ENCODE measurements at places on chromosomes 16 and 17.
A peak's percentile ranks its signal among the peaks of the same experiment; 100 is the strongest.

DNA sequence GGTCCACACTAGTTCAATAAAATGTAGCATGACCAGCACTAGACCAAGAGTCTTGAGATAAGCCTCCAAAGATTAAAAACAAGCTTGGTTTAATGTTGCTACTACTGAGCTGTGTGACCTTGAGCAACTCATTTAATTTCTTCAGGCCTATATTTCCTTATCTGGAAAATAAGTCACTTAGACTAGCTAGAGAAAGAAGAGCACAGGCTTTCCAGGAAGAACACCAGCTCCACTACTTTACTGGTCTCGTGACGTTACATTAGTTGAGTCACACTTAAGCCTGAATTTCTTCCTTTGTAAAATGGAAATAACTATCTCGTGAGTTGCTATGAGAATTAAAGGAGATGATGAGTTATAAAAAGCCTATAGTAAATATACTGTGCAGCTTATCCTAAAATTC is 5.4 kb downstream of the HELZ start:
- no peak for DNase-seq

DNA sequence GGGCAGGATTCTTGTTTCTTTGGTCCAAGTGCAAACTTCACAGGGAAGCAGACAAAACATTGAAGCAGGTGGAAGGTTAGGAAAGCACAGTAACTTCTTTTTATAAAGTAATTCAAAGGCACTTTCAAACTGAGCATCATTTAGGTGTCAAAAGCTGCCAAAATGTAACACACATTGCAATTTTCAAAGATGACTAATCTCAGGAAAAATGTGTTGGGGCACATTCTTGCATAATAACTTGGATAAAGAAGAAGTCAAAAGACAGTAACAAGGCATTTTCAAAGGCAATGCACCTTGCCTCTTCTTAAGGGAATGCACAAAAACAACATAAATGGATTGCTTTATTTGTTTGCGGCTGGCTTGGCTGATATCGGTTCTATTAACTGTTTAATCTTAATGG is 3.6 kb downstream of the KCNJ2 start:
- no peak for DNase-seq

- no peak for DNase-seq
These were observed 9.3 kb downstream of the PGAP3 start for GRCh38 chr17:39678340-39679116.

DNA sequence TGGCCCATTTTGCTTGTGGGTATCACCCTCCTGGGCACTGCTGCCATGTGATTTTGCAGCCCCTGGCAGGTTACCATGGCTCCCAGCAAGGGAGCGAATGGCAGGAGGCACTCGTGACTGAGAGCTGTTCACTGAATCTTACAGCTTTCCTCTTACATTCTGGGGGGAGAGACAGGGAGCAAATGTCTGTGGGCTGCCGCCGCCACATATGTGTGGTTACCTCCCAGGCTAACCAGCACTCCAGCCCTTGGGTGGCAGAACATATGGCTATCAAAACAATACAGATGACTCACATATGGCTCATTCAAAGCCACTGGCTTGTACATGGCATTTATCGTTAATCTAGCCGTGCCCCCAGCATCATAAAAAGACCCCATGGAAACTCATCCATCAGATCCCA is 19.8 kb downstream of the GTF3C1 start:
- no peak for DNase-seq

DNA sequence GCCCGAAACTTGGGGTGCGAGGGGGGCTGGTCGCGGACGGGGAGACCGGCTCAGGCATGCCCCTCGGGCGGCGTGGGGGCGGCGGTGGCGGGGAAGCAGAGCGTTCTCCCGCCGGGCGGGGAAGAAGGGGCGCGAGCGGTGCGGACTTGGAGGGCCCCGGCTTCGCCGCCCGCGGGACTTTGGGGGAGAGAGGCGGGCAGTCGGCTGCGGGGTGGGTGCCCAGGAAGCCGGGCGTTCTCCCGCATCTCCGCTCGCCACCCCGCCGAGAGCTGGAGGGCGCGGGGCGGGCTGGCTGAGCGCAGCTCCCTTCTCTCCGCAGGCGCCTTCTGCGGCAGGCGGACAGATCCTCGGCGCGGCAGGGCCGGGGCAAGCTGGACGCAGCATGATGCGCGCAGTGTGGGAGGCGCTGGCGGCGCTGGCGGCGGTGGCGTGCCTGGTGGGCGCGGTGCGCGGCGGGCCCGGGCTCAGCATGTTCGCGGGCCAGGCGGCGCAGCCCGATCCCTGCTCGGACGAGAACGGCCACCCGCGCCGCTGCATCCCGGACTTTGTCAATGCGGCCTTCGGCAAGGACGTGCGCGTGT is 772 bp downstream of the NTN1 start:
- DNase-seq = no peak

DNA sequence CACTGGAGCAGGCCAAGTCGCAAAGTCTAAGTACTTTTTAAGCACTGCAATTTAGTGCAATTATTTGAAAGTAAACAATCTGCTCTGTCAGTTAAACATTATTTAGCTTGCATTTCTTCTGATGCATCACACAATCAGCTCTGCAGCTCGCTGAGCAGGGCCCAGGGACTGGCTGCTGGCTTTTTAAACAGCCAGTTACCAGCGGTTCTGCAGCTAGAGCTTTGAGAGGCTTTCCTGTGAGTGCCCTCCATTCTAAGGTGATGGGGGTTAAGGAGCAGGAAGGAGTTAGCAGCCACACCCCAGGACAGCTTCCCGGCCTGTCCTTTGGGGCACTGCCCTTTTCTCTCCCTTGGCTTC is 154.3 kb downstream of the SALL1 start:
- DNase-seq = no peak

- no peak for DNase-seq
These were observed 78.9 kb upstream of the GNG13 start for GRCh38 chr16:879461-879861.

DNA sequence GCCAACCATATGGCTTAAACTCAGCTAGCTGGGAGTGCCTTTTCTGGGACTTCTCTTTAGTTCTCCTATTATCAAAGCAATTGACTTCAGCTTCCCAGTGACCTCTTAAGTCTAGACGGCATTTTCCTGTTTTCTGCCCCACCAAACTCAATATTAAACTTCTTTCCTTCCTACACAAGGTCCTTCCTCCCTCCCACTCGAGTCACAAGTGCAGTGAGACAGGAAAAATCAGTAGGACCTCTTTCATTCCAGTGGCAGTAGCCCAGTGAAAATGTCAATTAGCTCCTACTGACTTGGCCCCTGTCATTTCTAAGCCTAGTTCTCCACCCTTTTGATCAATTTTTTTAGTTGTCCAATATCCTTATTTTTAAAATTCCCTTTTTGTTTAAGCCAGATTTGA is 9.6 kb upstream of the NACA2 start:
- no peak for DNase-seq

- DNase-seq = no peak
These were observed 28.7 kb downstream of the ABR start for GRCh38 chr17:1150863-1151600.

- no peak for DNase-seq
These were observed 681 bp upstream of the MAPT start for GRCh38 chr17:45893725-45894021.

- DNase-seq = no peak
These were observed 90.2 kb upstream of the RPL38 start for GRCh38 chr17:74113326-74113725.

GRCh38 chr16:1968146-1968953 is 1.7 kb downstream of the RNF151 start:
- DNase-seq = no peak

DNA sequence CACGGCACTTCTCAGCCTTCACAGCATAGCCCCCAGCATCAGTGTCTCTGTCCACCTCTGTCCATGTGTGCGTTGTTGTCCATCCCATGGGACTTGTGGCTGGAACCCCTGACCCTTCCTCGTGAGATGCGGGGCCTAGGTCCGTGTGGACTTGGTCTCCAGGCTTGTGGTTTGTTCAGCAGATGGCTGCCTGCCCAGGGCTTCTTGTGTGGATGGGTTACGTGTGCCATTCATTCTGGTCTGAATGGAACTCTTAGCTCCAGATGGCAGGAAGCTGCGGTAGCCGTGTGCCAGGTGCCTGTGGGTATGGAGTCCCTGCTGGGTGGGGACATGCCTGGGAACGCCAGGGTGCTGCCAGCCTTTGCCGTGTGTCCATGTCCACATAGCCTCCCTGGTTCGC is 31.7 kb upstream of the NUDT16L1 start:
- DNase-seq = no peak

- no peak for DNase-seq
These were observed 76.2 kb downstream of the RAB11FIP4 start for GRCh38 chr17:31467502-31468256.

DNA sequence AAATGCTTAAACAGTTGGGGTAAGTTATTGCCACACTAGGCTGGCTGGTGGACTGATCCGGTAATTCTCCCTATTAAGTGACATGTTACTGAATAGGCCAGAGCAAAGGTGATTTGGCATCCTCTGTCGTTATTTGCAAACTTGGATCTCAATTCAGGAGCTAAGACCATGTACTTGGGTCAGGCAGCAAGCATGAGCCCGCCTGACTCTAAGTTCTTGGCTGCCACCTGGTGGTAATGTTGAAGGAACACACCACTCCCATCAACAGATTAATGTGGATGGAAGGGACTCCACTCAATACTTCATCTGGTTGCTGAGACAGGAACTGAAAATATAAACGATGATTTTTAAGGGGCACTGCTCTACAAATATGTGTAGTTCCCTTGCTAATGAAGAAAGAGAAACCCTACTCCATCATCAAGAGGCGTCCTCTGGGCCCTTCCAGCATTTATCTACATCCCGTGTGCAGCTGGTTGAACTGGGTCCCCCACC is 70.8 kb downstream of the EMP2 start:
- peak; percentile 12 for DNase-seq
